ENCODE measurements at places on chromosomes 3 and 15. TPM values are rescaled to one million over a fixed set of nuclear protein-coding genes. Genes with fewer than 3 reads are reported as not detected.

- H3K4me1 ChIP-seq: no peaks in the 10 kb centered on the region
- H3K27ac ChIP-seq: no peak overlapping the region
- H3K4me3 ChIP-seq: no peak overlapping the region
Measured at GRCh38 chr3:195796795-195797194, 14.9 kb downstream of the MUC4 start.

The SELENOS gene
- 78.5 TPM for total RNA-seq

- DNase-seq: no peak
- H3K36me3 ChIP-seq: no peaks in the 10 kb centered on the region
- H3K4me1 ChIP-seq: no peaks in the 10 kb centered on the region
- no peaks in the 10 kb centered on the region for H3K27me3 ChIP-seq
- H3K27ac ChIP-seq: no peak overlapping the region
Measured at GRCh38 chr3:17680530-17680929, 61.9 kb downstream of the TBC1D5 start.

DNA sequence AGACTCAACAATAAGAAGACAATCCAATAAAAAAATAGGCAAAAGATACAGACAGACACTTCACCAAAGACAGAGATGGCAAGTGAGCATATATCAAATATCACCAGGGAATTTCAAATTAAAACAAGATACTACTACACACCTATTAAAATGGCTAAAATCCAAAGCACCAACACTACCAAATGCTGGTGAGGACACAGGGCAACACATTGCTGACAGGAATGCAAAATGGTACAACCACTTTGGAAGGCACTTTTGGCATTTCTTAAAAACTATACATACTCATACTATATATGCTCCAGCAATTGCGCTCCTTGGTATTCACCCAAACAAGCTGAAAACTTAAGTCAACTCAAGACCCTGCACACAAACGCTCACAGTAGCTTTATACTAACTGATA lies 12.9 kb downstream of the DLG1 start:
- no peak for DNase-seq
- H3K4me3 ChIP-seq: no peak overlapping the region
- no peak overlapping the region for H3K27ac ChIP-seq
- H3K27me3 ChIP-seq: no peaks in the 10 kb centered on the region
- peaks cover 3% of the 10 kb centered on the region for H3K4me1 ChIP-seq

The CX3CR1 gene
- total RNA-seq: 8.3 TPM

The DUOX1 gene
- total RNA-seq: 327 TPM

DNA sequence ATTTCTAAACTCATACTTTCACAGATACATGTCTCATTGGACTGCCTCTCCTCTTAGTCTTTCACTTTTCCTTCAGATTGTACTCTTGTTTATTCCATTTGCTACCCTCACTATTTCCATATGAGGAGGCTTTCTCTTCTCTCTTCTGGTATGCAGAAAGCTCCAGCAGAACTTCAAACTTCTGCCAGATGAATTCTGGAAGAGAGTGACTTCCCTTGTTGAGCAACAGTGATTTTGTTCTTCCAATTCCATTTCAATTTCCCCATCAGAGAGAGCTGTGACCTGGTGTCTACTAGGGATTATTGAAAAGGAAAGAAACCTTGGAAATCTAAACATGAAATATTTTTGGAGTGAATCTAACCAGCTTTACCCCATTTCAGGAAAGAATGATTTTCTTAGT lies 523.2 kb upstream of the ZNF717 start:
- no peaks in the 10 kb centered on the region for H3K4me1 ChIP-seq
- H3K36me3 ChIP-seq: no peaks in the 10 kb centered on the region
- no peak overlapping the region for H3K27ac ChIP-seq
- DNase-seq: no peak
- H3K27me3 ChIP-seq: no peaks in the 10 kb centered on the region
- H3K4me3 ChIP-seq: no peak overlapping the region

- no peak overlapping the region for H3K27ac ChIP-seq
- H3K27me3 ChIP-seq: no peaks in the 10 kb centered on the region
- no peaks in the 10 kb centered on the region for H3K4me1 ChIP-seq
- H3K4me3 ChIP-seq: no peak overlapping the region
- H3K36me3 ChIP-seq: peaks cover 95% of the 10 kb centered on the region
Measured at GRCh38 chr3:70970952-70971351, 612.6 kb downstream of the FOXP1 start.

DNA sequence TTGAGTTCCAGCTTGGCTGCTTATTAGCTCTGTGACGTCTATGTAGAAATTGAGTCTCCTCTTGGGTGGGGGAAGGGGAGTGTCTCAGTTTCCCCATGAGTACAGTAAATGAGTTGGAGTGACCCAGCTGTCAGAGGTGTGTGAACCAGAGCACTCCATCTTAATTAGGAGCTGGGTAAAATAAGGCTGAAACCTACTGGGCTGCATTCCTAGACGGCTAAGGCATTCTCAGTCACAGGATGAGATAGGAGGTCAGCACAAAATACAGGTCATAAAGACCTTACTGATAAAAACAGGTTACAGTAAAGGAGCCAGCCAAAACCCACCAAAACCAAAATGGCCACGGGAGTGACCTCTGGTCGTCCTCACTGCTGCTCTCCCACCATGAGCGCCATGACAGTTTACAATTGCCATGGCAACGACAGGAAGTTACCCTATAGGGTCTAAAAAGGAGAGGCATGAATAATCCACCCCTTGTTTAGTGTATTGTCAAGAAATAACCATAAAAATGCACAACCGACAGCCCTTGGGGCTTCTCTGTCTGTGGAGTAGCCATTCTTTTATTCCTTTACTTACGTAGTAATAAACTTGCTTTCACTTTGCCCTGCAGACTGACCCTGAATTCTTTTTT lies 222.4 kb downstream of the CACNA2D3 start:
- H3K36me3 ChIP-seq: no peaks in the 10 kb centered on the region
- H3K27me3 ChIP-seq: no peaks in the 10 kb centered on the region
- no peak overlapping the region for H3K4me3 ChIP-seq
- H3K27ac ChIP-seq: no peak overlapping the region
- no peak for DNase-seq

GRCh38 chr3:7062714-7063113 lies 201.8 kb downstream of the GRM7 start:
- H3K4me3 ChIP-seq: no peak overlapping the region
- no peak overlapping the region for H3K27ac ChIP-seq
- H3K27me3 ChIP-seq: no peaks in the 10 kb centered on the region
- no peaks in the 10 kb centered on the region for H3K4me1 ChIP-seq
- DNase-seq: no peak

DNA sequence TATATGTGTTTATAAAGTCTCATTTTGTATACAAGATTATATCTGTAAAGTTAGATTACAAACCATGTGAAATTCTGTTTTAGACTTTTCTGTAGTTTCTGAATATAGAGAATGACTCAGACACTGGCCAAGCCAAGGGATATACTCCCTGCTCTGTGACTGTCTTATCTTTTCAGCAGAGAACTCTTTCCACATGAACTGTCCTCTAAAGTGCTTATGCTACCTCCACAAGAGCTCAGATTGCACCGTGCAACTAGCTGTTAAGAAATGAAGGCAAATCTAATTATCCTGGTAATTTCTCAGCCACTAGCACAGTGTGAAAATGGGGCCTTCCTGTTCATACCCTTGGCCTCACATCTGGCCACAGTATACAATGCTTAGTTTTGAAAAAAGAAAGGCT lies 44.3 kb upstream of the CPNE4 start:
- no peaks in the 10 kb centered on the region for H3K27me3 ChIP-seq
- H3K4me3 ChIP-seq: no peak overlapping the region

The PLA2G4F gene
- total RNA-seq: 104 TPM

The NEK10 gene
- total RNA-seq: 0.49 TPM

The ADGRG7 gene
- not detected for total RNA-seq

GRCh38 chr3:141735176-141735575 lies 2.9 kb upstream of the RNF7 start:
- no peaks in the 10 kb centered on the region for H3K36me3 ChIP-seq
- no peak overlapping the region for H3K4me3 ChIP-seq
- H3K27ac ChIP-seq: no peak overlapping the region
- H3K27me3 ChIP-seq: no peaks in the 10 kb centered on the region

GRCh38 chr3:128399221-128399915 lies 67.3 kb downstream of the DNAJB8 start:
- no peak overlapping the region for H3K27ac ChIP-seq
- H3K36me3 ChIP-seq: no peaks in the 10 kb centered on the region

DNA sequence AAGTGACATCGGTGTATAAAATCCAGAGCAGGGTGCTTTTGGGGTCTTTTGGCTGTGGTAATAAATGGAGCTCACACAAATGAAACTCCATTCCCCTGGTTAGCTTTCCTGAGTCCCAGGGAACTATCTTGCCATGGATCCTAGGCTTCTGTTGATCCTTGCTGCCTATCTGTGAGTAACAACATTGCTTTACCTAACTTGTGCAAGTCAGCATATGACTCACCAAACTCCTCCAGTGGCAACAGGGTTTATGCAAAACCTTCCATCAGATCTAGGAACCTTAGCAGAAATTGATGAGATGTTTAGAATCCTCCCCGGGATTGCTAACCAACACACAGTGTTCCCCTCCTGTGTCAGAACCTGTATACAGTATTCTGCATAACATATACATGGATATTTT lies 105.4 kb downstream of the SCAPER start:
- DNase-seq: no peak
- no peaks in the 10 kb centered on the region for H3K4me1 ChIP-seq
- no peak overlapping the region for H3K4me3 ChIP-seq

DNA sequence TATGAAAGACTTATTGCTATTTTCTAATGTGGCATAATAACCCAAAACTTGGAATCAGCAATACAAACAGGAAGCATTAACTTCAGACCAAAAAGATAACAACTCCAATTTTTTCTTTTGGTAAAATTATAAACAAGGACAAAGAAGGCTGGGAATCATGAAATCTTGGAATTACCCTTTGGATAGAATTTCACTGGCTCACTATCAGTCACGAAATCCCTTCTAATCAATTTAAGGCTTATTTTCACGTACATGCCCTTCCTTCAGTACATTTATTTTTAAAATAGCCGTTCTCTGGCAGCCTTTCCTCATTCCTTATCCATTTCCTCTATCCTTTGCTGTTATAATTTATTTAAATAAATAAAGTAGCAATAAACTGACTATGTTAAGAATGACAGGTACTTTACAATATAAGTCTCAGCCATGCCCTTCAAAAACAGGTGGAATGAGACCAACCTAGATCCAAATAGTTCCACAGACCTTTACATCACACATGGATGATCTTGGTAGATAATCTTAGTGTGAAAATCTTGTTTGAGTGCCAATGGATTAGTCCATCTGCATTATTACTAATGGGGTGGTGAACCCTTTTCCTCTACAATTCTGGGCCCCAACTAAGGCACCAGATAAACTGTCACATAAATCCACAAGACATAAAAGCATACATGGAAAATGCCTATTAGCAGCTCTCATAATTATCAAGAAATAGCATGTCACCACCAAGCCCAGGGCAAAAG lies 38.9 kb downstream of the ABI3BP start:
- H3K36me3 ChIP-seq: no peaks in the 10 kb centered on the region
- no peaks in the 10 kb centered on the region for H3K27me3 ChIP-seq
- DNase-seq: no peak
- H3K27ac ChIP-seq: peak overlapping the region; percentile 70
- H3K4me3 ChIP-seq: no peak overlapping the region
- no peaks in the 10 kb centered on the region for H3K4me1 ChIP-seq

The ALPK3 gene
- 21.0 TPM for total RNA-seq

The BBX gene
- total RNA-seq: 62.3 TPM
